ENCODE measurements at places on chromosomes 2 and 18.

- no peak for DNase-seq
Measured at GRCh38 chr2:74194799-74195198, 3.6 kb upstream of the MTHFD2 start.

- DNase-seq = no peak
Measured at GRCh38 chr2:231110551-231110950, 14.3 kb downstream of the HTR2B start.

- DNase-seq = no peak
Measured at GRCh38 chr2:66283787-66284186, 151.1 kb upstream of the MEIS1 start.

DNA sequence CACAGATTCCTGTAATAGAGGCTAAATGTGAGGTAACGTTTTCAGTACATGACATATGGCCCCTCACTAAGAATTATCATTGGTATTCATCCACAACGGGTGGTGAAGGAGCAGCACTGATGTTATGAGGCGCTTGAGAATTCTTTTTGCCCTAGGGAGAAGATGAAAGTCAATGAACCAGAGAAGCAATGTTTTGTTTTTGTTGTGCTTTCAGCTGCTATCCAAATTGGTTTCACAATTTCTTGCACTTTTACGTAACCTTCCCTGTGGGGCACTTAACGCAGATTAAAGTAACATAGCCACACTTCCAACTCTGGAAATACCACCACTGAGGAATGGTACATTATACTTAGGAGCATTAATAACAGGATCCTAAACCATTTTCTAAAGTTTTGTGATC, 13.3 kb upstream of the CCDC85A start:
- no peak for DNase-seq

GRCh38 chr2:225971433-225971832, 571.9 kb downstream of the NYAP2 start:
- no peak for DNase-seq

- no peak for DNase-seq
Measured at GRCh38 chr2:119455066-119455718, 23.5 kb downstream of the TMEM37 start.

DNA sequence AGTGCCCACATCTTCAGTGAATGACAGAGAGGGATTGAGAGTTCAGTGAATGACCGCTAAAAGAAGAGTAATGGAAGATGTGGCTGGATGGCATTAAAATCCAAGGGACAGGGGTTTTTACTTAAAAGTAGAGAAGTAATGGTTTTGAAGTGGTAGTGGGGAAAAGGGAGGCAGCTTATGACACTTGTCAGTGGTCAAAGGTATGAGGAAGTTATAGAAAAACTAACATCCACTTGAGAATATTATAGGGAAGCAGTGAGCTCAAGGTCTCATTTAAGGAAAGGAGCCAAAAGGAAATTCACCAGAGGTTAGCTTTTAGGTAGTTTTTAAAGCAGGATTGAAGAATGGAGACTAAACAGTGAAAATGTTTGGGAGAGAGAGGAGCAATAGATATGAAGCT, 24.3 kb downstream of the CDK15 start:
- DNase-seq = no peak

DNA sequence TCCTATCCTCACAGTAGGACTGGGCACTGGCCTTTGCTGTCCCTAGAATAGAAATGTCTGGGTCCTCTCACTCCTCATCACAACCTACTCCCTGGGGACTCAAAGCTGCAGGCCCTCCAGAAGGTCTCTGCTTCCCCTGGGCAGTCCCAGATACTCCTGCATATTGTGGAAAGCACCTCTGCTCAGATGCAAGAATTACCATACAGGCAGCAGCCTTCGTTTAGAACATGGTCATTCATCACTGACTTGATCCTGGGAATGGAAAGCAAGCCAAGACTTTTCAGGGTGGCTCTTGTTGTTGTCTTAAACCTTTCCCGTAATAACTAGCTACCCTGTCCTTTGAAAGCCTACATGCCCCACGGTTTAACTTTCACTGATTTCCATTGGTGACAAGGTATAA, 53.1 kb upstream of the NPAS2 start:
- DNase-seq = no peak

- peak; percentile 47 for DNase-seq
Measured at GRCh38 chr2:240568678-240569522, 616 bp downstream of the RNPEPL1 start.

- DNase-seq = no peak
Measured at GRCh38 chr2:70330476-70330875, 28.6 kb upstream of the FAM136A start.

GRCh38 chr2:44163777-44164176, 4.9 kb upstream of the PPM1B start:
- no peak for DNase-seq

GRCh38 chr2:213288913-213289700, 4.8 kb downstream of the SPAG16 start:
- no peak for DNase-seq

- DNase-seq = no peak
Measured at GRCh38 chr2:235501673-235502031, 7.8 kb downstream of the AGAP1 start.

DNA sequence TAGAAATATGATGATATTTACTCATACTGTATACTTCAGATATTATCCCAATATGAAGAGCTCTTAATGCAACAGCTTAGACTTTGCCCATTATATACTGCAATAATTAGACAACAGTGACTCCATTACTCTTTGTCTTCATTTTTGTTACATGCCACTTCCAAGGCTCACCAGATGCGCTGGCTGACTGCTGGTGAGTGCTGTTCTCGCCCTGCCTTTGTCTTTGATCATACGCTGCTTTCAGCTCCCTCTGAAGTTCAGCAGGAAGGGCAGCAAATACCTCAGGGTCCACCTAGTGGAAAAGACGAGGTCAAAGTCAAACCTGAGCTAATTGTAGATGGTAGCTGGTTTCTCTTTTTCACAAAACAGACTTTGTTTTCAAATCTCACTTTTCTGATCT, 66.3 kb downstream of the EIF5B start:
- no peak for DNase-seq

DNA sequence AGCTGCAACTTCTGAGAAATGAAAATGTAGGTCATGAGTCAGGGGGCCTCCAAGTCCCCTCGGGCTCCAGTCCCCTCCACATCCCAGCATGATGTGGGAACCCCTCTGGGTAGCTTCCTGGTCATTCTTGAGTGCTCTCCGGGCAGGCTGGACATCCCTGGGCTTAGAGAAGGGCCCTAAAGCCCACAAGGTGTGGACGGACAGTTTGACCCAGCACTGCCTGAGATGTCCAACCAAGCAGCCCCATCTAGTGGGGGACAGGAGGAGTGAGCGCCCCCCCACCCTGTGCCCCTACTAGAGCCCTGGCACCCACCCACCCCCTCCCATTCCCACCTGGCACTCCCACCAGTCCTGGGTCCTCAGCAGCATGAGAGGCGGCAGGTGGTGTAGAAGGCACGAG, 46.0 kb downstream of the CYP27C1 start:
- no peak for DNase-seq

DNA sequence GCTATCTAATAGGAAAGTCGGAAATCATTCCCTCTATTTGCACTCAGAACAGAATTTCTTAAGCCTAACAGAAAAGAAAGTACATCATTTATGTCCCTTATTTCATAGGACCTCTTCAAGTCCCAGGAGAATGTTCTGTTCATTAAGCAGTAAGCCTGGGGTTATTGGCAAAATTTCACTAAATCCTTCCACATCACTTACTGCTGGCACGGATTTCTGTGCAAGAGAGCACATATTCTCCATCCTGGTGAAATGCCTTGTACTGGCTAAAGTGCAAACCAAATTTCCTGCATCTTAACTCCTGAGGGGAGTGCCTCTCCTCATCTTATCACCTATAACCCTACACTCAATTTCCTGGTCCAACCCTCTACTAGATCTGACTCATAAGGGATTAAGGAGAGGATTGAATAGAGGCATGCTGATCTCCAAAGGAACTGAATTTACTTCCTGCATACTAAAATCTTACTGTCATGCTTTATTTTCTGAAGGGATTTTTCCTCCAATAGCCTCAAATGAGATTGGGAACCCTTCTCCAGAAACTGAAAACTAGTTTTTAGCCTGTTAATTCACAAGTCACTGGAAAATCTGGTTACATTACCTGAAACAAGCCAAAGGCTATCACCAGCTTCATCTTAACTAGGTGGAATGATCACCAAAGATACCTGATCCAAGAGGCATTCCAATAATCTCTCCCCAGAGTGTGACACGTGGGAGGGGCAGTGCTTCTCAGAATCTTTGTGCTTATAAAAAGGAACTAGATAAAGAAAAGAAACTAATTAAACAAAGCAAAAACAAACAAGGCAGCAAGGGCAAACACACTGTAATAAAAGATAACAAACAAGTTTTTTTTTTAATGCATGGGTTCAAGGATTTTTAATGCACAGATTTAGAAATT, 311.1 kb downstream of the NR4A2 start:
- DNase-seq = no peak

GRCh38 chr18:56988022-56988421, 158.9 kb upstream of the BOD1L2 start:
- no peak for DNase-seq

DNA sequence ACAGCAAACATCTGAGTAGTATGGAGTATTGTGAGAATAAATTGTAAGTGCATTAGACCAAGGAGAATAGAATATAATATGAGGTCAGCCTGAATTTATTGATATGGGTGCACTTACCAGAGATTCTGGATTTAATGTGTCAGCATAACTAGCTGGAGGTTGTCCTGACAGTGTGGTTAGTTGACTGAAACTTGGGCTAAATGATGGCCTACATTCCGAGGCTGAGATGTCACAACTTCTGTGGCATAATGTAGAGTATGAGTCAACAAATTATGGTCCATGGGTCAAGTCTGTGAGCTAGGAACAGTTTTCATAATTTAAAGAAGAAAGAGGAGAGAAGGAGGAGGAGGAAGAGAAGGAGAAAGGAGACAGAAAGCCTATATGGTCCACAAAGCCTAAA, 127.6 kb downstream of the QPCT start:
- DNase-seq = no peak

GRCh38 chr2:10164601-10165000, 42.1 kb downstream of the RRM2 start:
- DNase-seq = no peak

DNA sequence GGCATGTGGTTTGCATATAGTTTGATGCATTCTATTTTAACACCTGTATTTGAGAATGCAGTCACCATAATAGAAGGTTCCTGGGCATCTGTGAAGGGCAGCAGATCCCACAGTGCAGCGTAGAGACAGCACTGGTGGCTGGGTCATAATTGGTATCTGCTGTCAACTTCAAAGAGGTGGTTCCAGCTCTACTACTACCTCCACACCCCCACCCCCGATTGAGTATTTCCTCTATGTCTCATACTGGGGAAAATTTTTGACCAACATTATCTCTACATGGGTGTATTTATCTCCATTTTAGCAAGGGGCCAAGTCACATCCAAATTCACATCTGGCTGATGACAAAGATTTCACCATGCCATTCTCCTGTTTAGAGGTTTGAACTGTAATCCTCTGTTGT, 43.0 kb downstream of the TRPM8 start:
- no peak for DNase-seq

DNA sequence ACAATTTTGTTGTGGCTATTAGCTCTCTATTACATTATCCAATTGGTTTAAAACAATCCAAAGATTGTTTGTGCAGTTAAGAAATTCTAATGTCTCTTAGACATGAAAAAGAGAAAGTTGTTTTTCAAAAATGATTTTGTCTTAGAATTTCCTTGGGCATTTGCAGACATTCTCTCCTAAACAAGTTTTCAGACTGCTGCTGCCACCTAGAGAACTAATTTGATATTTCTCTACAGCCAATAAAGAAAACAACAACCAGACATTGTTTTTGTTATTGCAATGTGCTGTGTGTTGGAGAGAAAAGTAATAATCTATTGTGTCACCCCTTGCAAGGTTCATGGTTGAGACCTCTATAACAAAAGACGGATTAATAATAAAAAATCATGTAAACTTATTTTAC, 119.0 kb upstream of the SYT4 start:
- no peak for DNase-seq
